ENCODE measurements at places on chromosomes 1 and 21.

DNA sequence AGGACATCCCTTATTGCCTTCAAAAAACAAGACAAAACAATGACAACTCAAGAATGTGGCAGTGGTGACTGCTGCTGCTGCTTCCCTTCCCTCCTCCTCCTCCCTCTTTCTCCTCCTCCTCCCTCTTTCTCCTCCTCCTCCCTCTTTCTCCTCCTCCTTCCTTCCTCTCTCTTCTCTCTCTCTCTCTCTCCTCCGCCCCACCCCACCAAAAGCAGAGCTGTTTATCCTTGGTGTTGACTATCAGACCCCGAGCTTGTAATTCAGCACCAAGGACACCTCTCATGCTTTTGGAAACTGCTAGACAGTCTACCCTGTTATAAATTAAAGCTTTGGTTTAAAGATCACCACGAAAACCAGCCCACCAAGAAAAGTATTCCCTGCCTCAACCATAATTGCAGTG lies 72.4 kb upstream of the IFNAR2 start:
- DNase-seq: no peak

DNA sequence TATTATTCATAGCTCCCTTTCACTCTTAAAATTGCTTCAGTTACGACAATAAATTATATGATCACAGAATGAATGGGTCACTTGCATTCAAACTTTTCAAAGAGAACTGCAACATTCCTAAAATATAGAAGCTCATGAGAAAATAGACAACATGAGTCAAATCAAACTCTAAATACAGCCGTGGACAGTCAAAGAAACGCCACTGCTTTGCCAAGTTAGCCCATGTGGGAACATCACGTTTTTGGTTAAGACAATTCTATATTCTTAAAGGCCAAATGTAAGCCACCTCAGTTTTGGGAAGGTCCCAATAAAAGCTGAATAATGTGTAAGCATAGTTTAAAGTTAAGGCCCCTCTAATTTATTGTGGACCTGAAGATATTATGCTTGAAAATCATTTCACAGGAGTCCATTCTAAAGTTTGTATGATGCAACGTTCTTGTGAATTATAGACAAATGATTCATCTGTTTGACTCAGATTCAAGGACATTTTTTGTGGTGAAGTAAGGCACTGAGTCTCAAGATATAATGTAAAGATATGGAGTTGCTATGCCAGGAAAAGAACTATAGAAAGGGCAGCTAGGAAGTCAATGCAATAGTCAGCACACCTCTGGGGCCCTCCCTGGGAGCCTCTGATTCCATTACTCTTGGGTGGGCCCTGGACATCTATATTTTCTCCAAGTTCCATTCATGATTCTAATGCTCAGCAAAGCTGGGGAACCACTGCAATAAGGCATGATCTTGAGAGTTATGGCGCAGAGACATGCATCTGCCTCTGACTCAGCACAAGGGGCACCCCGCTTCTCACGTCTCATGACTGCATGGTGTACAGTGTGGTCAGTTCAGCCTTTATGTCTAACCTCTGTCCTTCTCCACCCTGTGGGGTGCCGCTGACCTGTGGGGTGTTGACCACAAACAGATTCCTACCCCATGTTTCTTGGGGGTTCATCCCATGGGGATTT lies 33.9 kb downstream of the ETS2 start:
- peak; percentile 72 for DNase-seq

- no peak for DNase-seq
Observed at GRCh38 chr21:34548781-34549376, 36.9 kb upstream of the KCNE1 start.

DNA sequence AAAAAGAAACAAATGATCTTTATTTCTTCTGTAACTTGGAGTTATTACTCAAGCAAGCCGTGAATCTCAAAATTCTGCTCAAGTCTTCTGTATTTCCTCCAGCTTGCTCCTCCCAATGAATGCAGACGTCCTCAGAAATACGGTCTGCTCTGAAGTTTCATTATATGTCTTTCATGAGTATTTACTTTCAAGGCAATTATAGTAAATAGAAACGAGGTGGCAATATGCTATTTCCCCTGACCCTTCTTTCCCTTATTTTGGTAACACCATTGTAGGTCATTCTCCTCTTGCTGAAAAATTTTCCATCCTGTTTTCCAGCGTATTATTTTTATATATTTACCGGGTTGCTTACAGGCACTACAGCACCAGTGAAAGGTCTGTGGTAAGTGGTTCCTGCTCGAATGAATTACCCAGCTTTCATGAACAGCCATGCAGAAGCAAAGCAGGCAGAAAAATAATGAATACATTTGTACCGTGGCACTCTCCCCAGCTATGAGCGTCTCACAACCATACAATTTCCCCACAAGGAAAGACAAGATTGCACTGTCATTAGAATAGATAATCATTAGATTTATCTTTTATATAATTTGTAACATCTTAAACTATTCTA lies 350.9 kb upstream of the PKN2 start:
- DNase-seq: no peak

GRCh38 chr1:40755067-40755466 lies 28.5 kb upstream of the KCNQ4 start:
- DNase-seq: no peak

DNA sequence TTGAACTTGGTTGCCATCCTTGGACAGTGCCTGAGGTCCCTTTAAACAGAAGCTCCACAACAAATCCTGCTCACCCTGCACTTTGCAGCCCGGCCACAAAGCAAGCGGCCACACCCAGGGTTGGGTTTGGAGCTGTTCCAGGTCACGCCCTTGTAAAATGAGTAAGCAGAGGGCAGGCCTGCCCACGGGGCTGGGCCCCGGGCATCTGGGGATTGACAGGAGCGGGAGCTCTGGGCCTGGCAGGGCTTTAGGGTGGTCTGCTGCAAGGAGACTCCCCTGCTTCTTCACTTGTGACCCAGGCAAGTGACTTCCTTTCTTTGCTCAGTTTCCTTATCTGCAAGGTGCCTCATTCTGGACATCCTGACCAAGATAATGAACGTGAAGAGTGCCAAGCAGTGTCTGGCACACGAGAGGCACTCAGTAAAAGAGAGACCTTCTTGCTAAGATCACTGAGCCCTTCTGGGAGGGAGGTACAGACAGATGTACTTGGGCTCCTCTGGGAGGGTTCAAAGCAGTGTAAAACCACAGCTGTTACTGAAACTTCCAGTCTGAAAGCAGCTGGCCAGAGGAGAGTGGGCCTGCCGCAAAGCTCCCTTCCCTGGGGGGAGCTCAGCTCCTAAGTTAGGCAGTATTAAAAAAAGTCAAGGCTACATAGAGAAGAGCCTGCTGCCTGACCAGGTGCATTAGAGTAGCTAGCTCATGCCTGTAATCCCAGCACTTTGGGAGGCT lies 2.6 kb downstream of the E2F2 start:
- DNase-seq: no peak

Data from AG04450 (cell line).